ENCODE measurements at places on chromosomes 12 and 14.

- no peak for DNase-seq
Observed at GRCh38 chr14:95440951-95441350, 75.5 kb downstream of the SYNE3 start.

DNA sequence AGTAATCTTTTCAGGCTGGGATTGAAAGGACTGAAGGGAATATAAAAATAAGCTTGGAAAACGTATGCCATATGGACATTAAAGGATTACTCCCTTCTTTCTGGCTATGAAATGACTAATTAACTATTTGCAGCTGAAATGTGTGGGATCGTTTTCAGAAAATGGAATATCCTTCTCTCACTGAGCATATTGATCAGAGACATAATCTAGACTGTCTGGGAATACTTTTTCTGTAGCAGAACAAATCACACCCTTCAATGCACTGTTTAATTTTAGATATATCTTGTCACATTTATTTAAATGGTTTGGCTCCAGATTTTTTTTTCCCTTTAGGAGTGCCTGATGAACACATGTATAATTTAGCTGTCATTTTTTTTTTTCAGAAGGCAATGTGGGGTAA is 10.8 kb upstream of the ACTR10 start:
- no peak for DNase-seq

GRCh38 chr14:76644855-76645518 is 116.3 kb upstream of the VASH1 start:
- no peak for DNase-seq

DNA sequence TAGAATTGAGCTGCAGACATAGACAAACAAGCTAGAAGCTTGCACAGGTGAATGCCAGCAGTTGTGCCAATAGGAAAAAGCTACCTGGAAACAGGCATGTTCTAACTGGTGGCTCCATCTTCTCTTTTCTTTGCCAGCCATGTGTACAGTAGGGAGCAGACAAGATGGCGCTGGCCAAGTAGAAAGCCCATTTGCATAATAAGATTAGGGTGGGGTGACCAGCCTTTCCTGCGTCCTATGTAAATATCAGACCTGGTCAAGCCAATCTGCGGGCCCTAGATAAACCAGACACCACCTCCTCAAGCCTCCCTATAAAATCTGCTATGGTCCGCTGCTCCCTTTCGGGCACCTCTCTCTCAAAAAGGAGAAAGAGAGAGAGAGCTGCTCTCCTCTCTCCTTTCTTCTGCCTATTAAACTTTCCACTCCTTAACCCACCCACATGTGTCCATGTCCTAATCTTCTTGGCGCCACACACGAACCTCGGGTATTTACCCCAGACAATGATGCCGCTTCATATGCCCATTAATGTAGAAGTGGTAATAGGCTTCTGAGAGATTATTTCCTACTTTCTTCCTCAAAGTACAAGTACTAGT is 201.0 kb downstream of the SLC25A21 start:
- DNase-seq, result no peak

- no peak for DNase-seq
Observed at GRCh38 chr14:95979339-95980042, 59.7 kb upstream of the C14orf132 start.

DNA sequence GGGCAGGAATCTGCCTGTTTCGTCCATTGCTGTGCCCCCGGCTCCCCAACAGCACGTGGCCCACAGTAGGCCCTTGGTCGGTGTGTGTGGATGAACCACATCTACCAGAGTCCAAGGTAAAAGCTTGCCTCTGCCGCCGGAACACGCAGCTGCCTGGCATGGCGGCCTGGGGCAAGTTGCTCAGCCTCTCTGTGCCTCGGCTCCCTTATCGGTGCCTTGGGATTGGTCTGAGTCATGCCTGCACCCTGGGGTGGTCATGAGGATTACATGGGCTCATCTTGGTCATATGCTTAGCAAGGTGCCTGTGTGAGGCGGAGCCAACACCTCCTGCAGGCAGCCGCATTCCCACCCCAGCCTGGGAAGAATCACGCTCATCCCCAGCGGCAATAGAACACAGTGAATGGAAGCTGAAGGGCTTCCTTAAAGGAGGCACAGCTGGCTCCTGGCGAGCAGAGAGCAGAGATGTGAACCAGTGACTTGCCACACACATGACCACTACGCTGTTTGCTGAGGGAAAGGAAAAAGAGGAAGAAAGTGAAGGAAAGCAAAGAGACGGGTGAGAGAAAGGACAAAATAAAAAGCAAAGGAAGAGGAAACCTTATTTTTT is 5.5 kb upstream of the SCARB1 start:
- DNase-seq, result no peak

DNA sequence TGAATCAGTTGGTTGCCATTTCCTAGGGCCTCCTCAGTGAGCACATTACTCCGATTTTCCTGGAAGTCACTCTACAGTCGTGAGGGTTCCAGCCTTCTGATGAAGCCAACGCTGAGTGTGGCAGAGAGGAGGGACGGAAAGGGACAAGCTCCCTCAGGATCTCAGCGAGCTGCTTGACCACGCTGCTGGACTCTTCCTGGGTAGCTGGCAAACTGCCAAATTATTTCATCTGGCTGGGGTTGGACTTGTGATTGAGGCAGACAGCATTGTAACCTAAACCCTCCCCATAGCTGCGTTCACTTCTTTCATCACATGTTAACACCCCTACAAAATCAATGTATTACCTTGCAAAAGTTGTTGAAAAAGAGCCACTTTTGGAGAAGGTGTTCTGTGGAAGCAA is 69.6 kb upstream of the CHST11 start:
- no peak for DNase-seq

- no peak for DNase-seq
Observed at GRCh38 chr14:24376448-24377070, 8.6 kb downstream of the NFATC4 start.

- no peak for DNase-seq
Observed at GRCh38 chr12:64618953-64619590, 8.8 kb downstream of the RASSF3 start.

DNA sequence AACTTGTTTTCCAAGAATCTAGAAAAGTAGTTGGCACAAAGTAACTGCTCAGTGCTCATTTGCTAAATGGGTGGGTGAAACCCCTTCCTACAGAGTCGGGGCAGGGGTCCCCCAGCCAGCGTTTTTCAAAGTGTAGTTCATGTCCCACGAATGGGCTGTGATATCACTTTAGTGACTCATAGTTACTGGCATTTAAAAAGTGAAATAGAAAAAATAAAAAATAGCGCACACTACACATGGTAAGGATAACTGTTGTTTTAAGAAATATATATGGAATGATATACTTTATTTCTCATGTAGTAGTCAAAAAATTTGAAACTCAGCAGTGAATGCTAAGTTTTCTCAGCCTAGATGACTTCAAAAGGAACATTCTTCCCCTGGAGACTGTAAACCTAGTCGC is 250.4 kb downstream of the CHST11 start:
- DNase-seq, result no peak

- peak; percentile 42 for DNase-seq
Observed at GRCh38 chr14:61503167-61503801, 181.9 kb downstream of the PRKCH start.

- no peak for DNase-seq
Observed at GRCh38 chr14:50794068-50794645, 36.8 kb downstream of the NIN start.

DNA sequence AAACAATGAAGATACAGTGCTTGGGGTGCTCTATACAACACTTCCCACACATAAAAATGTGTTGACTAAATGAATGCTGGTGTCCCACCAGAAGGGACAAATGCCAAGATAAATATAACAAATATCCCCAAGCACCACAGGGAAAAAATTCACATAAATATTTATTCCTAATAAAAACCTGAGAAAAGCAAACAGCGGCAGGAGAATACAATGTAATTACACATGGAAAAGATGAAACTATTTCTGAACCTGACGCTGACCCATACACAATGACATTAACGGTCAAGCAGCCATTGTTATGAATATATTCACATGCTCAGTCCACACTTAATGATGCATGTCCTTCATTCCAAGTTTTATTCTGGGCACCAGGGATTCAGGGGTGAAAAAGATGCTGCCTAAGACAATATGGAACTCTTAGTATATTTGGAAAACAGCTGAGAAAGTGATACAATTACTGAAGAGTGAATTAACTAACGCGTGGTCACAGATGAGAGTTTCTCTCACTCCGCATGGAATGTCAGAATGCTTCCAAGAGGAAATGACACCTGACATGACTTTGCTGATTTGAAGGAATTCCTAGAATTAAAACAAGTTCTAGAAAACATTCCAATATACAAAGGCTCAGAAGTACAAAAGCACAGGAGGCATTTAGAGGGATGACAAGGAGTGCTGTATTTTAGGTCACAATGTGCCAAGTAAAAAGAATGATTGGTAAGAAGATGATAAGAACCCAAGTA is 27.9 kb upstream of the PTPRR start:
- no peak for DNase-seq

DNA sequence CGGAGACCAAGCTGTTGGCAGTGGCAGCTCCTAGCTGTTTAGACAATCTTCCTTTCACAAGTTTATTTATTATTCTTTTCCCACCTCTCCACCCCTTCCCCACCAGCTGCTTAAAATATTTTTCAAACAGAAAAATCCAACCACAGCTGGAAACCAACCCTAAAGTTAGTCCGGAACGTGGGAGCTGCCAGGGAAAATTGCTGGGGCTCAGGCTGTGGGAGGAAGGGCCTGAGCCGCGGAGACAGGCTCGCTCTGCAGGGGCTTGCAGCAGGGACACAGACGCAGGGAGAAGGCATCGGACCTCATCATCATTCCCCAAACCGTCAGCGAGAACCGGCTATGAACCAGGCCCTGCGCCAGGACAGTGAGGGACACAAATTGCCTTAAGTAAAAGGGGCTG is 16.1 kb upstream of the TMEM106C start:
- no peak for DNase-seq

DNA sequence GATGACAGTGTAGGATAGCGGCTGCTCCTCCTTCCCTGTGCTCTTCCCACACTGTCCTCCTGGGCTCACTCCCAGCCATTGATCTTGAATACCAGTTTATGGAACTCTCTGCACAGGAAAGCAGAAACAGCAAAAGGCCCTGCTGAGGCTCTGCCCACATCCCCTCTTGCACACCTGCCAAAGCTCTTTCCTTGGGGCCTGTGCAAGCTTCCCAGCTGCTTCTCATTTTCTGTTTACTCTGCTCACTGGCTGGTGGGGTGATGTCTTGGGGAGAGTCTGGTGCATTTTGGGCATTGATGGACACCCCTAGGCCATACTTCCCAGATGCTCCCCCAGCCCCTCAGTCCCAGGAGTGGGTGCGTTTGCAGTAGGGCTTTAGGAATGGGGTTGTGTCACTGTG is 361.8 kb downstream of the TMEM121 start:
- DNase-seq, result no peak

Data from T-helper 9 cell (primary cell).